ENCODE measurements at places on chromosomes 3 and 15. TPM values are rescaled to one million over a fixed set of nuclear protein-coding genes. Genes with fewer than 3 reads are reported as not detected.

The SCAANT1 gene
- not detected for total RNA-seq

The TMCO5A gene
- not detected for total RNA-seq

The ACKR4 gene
- total RNA-seq: 0.14 TPM

The VEPH1 gene
- total RNA-seq: 1.3 TPM

The PCOLCE2 gene
- total RNA-seq: not detected

DNA sequence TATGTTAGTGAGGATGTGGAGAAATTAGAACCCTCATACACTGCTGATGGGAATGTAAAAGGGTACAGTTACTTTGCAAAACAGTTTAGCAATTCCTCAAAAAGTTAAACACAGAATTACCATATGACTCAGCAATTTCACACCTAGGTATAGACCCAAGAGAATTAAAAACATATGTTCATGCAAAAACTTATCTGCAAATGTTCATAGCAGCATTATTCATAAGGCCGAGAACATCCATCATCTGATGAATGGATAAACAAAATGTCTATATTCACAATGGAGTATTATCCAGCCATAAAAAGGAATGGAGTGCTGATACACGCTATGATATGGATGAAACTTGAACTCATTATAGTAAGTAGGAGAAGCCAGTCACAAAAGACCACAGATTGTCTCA lies 10.3 kb downstream of the SEC13 start:
- no peak overlapping the region for H3K27ac ChIP-seq
- no peaks in the 10 kb centered on the region for H3K4me1 ChIP-seq
- H3K4me3 ChIP-seq: no peak overlapping the region

- no peaks in the 10 kb centered on the region for H3K4me1 ChIP-seq
- H3K27ac ChIP-seq: no peak overlapping the region
- no peak overlapping the region for H3K4me3 ChIP-seq
Measured at GRCh38 chr3:53729618-53730017, 116.6 kb downstream of the CHDH start.

DNA sequence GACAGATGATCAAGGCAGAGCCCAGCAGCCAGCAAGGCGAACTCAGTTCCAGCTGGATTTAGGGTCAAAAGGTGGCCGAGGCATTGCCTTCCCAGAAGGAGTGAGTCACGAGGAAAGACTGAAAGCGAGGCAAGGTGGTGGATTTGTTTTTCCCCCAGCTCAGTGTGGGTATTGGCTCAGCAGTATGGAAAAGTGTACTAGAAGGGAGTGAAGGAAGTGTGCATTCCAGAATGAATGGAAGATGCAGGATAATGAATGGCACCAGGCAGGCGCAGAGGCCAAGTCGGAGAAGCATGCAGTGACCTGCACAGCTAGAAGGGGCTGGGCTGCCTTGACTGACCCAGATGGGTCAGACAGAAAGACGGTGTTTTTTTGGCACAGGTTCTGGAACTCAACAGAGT lies 46.3 kb downstream of the FOXP1 start:
- DNase-seq: no peak
- peaks cover under 1% of the 10 kb centered on the region for H3K4me1 ChIP-seq
- no peak overlapping the region for H3K4me3 ChIP-seq

- no peak overlapping the region for H3K27ac ChIP-seq
- DNase-seq: no peak
- H3K4me1 ChIP-seq: no peaks in the 10 kb centered on the region
- H3K4me3 ChIP-seq: no peak overlapping the region
- no peaks in the 10 kb centered on the region for H3K36me3 ChIP-seq
Measured at GRCh38 chr15:79031201-79031600, 59.4 kb downstream of the RASGRF1 start.

DNA sequence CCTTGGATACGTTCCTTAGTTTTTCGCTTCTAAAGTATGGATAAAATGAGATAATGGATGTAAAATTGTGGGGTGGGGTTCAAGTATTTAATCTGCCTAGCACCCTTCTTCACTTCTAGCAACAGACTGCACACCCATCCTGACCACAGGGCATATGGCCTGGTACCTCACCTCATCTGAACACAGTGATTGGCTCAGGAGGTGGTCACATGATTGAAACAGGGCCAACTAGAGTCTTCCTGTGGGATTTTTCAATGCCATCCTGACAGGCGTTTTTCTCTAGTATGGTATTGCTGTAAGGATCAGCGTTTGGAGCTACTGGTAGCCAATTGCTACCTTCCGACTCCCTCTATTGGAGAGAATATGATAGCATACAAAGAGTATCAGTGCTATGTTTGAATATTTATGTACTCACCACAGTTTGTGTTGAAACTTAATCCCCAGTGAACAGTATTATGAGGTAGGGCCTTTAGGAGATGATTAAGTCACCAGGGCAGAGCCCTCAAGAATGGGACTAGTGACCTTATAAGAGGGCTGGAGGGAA lies 172.2 kb downstream of the PPM1L start:
- no peak overlapping the region for H3K27ac ChIP-seq
- H3K36me3 ChIP-seq: no peaks in the 10 kb centered on the region
- H3K4me3 ChIP-seq: no peak overlapping the region

DNA sequence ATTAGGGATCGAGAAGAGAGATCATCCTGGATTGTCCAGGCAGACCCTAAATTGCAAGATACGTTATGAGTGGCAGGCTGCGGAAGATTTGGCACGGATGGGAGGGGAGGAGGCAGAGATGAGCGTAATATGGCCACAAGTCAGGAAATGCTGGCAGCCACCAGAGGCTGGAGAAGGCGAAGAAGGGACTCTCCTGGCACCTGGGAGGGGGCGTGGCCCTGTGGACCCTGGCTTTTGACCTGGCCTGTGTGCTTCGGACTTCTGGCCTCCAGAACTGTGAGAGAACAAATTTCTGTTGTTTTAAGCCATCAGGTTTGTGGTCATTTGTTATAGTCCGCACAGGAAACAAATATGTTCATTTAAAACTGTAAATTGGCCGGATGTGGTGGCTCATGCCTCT lies 31.9 kb upstream of the IGF1R start:
- no peaks in the 10 kb centered on the region for H3K36me3 ChIP-seq
- H3K27me3 ChIP-seq: peaks cover 17% of the 10 kb centered on the region
- no peaks in the 10 kb centered on the region for H3K4me1 ChIP-seq
- H3K4me3 ChIP-seq: no peak overlapping the region

GRCh38 chr15:39447881-39448280 lies 133.0 kb upstream of the THBS1 start:
- H3K36me3 ChIP-seq: no peaks in the 10 kb centered on the region
- no peak overlapping the region for H3K27ac ChIP-seq
- no peaks in the 10 kb centered on the region for H3K4me1 ChIP-seq
- no peak overlapping the region for H3K4me3 ChIP-seq
- no peak for DNase-seq
- no peaks in the 10 kb centered on the region for H3K27me3 ChIP-seq

GRCh38 chr3:85476891-85477495 lies 518.2 kb downstream of the CADM2 start:
- no peak for DNase-seq
- H3K27ac ChIP-seq: no peak overlapping the region
- H3K4me1 ChIP-seq: no peaks in the 10 kb centered on the region
